ENCODE measurements at places on chromosomes 4 and X. TPM values are rescaled to one million over a fixed set of nuclear protein-coding genes. Genes with fewer than 3 reads are reported as not detected.

Gene F9
- polyA plus RNA-seq = not detected

Gene GPC4
- polyA plus RNA-seq = 95.4 TPM

Gene APLN
- polyA plus RNA-seq = 6.9 TPM

Gene ALAS2
- 29.3 TPM for polyA plus RNA-seq

Gene RENBP
- polyA plus RNA-seq = 3.7 TPM

Gene XKRX
- 0.05 TPM for polyA plus RNA-seq

Gene NPNT
- polyA plus RNA-seq = 151 TPM

Gene SERTM2
- 0.28 TPM for polyA plus RNA-seq

Gene RNF212
- 1.7 TPM for polyA plus RNA-seq

Gene SUV39H1
- 3.6 TPM for polyA plus RNA-seq

Gene EVC
- 14.8 TPM for polyA plus RNA-seq

Gene FGB
- not detected for polyA plus RNA-seq

Gene RAB41
- 0.68 TPM for polyA plus RNA-seq

Gene TRAM1L1
- polyA plus RNA-seq = 4.4 TPM

Gene SMIM31
- polyA plus RNA-seq = 0.04 TPM

Gene ARAP2
- polyA plus RNA-seq = 1.00 TPM

Gene KLF8
- 4.7 TPM for polyA plus RNA-seq

Gene APOOL
- polyA plus RNA-seq = 13.7 TPM

Gene GPR50
- polyA plus RNA-seq = not detected

Gene FGF16
- 3.3 TPM for polyA plus RNA-seq

Gene DMD
- 100 TPM for polyA plus RNA-seq

Gene DUSP21
- polyA plus RNA-seq = not detected

Gene VCX
- not detected for polyA plus RNA-seq

Gene LUZP4
- not detected for polyA plus RNA-seq

Gene PPEF1
- polyA plus RNA-seq = 0.61 TPM

Gene HSPA4L
- 9.0 TPM for polyA plus RNA-seq

Gene DNAAF6
- polyA plus RNA-seq = not detected

Gene PRKG2
- polyA plus RNA-seq = 0.82 TPM

Gene DCLK2
- 6.9 TPM for polyA plus RNA-seq

Gene VEGFC
- polyA plus RNA-seq = 7.9 TPM

Gene MUC7
- polyA plus RNA-seq = not detected

Gene GDI1
- 82.5 TPM for polyA plus RNA-seq

Gene GAGE12H
- polyA plus RNA-seq = not detected

Gene APBB2
- polyA plus RNA-seq = 33.9 TPM

Gene CLCN4
- 13.6 TPM for polyA plus RNA-seq

Gene PLP1
- 54.6 TPM for polyA plus RNA-seq

Gene NPY5R
- not detected for polyA plus RNA-seq

Gene SLC9B1
- polyA plus RNA-seq = 1.5 TPM

Gene SAGE1
- polyA plus RNA-seq = not detected

Gene ANAPC10
- 15.2 TPM for polyA plus RNA-seq

Gene SSX1
- not detected for polyA plus RNA-seq

Gene COL4A5
- 14.6 TPM for polyA plus RNA-seq

Gene MFSD8
- 15.4 TPM for polyA plus RNA-seq

Gene EPGN
- polyA plus RNA-seq = 0.32 TPM

Gene PLK4
- 8.9 TPM for polyA plus RNA-seq

Gene HSFX1
- 2.6 TPM for polyA plus RNA-seq

Gene SSX2B
- polyA plus RNA-seq = not detected

Gene SHOX
- 0.58 TPM for polyA plus RNA-seq

Gene FAM47A
- polyA plus RNA-seq = not detected

Gene HDX
- 3.8 TPM for polyA plus RNA-seq

All from forelimb muscle (tissue), 1 donor.